Stimulated activated CD8-positive, alpha-beta memory T cell treated with anti-CD3 and anti-CD28 coated beads, Interleukin-4, amount 100 ng/mL, for 4 hours (primary cell): ENCODE measurements at places on chromosomes 4 and X.

DNA sequence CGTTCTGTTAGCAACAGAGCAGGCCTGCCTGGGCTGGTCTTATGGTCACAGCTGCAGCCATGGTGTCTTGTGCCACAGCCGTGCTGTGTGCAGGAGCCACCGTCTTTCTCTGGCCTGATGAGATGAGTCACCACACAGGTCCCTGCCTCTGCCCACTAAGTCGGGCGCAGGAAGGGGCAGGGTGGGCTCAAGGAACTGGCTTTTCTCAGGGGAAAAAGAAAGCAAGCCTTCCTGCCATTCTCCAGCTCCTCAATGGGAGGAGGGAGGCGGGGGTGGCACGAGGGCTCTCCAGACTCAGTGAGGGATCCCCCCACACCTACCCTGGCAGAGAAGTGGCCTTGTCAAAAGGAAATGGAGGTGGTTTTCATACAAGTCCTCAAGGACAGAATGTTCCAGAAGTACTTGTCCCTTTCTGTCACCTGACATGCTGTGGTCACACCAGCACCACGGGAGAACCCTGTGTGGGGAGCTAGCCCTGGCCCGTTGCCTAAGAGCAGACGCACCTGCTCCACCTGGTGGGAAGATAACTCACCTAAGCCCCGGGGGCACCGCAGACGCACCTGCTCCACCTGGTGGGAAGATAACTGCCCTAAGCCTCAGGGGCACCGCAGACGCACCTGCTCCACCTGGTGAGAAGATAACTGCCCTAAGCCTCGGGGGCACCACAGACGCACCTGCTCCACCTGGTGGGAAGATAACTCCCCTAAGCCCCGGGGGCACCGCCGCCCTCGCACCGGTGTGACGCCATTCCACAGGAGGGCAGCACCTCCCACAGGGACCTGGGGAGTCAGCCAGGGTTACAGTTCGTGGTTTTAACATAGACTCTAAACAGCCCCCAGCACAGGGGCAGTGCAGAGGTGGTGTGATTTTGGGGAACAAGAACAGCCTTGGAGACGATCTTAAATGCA, 18.5 kb downstream of the UVSSA start:
- DNase-seq: no peak

DNA sequence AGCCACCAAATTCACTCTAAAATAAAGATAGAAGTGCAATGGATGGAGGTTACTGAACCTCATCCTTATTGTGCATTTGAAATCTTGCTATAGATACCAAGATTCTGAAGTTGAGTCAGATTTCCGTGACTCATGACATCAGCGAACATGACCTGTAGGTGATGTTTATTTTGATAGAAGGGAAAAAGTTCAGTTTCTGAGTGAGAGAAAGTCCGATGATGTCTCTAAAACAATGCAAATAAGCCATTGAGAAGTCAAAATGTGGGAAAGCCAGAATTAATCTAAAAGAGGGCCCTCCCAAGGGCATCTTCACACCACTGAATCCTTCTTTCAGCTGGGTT, 20.0 kb downstream of the PHOX2B start:
- DNase-seq: no peak

DNA sequence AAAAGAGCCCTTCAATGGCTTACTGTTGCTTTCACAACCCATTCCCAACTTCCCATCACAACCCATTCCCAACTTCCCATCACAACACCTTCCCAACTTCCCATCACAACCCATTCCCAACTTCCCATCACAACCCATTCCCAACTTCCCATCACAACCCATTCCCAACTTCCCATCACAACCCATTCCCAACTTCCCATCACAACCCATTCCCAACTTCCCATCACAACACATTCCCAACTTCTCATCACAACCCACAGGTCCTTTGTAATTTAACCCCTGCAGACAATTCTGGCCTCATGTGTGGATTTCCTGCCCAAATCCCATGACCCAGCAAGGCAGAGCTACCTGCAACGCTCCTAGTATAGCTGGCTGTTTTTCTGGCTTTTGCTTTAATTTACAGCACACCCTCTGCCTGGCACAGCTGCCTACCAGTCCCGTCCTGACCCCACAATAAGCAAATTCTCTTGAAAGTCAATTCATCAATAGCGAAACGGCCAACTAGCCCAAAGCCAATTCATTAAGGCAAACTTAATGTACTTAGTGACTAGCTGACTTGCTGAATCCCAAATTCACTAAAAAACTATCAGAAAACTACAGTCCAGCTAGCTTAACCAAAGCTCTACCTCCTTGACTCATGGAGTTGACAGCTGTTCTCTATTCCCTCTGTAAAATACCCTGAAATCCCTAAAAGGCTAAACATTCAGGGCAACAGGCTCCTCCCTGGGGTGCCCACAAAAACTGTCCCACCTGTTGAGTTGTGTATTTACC, 75.6 kb downstream of the AFAP1 start:
- DNase-seq: no peak

GRCh38 chrX:54358424-54359211, 772 bp upstream of the WNK3 start:
- DNase-seq: no peak

GRCh38 chr4:143337600-143338287, 1.1 kb downstream of the GAB1 start:
- DNase-seq: no peak

DNA sequence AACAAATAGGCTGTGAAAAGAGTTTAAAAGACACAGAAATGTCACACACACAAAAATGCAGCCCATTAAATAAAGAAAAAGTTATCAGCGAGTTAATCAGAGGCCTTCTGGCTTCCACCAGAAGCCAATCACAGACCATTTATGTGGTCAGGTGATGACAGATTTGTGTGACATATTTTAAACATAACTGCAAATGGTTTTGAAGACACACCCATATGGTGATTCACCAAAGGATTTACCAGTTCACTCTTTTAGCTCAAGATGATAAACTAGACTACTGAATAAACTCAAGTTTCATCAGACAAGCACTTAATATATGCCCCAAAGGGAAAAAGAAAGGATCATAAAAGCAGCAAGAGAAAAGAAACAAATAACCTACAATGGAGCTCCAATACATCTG, 181.2 kb downstream of the SPANXN4 start:
- DNase-seq: no peak
